Upper lobe of right lung (tissue), 1 donor: ENCODE measurements at places on chromosomes 16 and 17. TPM values are rescaled to one million over a fixed set of nuclear protein-coding genes. Genes with fewer than 3 reads are reported as not detected.

- DNase-seq: peak; percentile 84
Measured at GRCh38 chr16:66605177-66605978, 874 bp downstream of the CMTM3 start.

- peak; percentile 57 for DNase-seq
Measured at GRCh38 chr17:42598905-42599304, 10.3 kb downstream of the RETREG3 start.

DNA sequence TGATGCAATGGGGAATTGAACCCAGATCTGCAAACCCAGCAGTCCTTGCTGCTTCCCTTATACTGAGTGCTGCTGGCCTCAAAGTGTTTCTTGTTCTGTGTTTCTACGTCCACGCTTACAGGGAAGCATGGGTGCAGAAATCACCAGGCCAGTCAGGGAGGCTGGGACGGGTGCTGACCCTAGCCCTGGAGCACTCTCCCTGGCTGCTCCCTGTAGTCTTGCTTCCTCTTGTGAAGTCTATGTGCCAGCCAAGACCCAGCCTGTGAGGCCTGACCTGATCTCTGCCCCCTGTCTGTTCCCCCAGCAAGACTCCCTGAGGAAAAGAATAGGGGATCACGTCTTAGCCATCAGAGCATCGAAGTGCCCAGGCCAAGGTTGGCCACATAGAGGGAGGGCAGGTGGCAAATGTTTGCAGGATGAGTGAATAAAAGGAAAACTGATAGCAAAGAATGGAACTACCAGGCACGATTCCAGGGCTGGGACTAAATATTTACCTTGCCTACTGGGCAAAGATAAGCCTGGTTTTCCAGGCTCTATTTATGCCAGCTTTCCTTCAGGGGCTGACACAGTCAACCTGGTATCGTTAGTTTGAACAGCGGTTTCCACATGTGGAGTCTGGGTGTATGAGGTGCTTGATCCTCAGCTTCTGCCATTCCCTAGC lies 41.2 kb upstream of the RHOT1 start:
- no peak for DNase-seq

DNA sequence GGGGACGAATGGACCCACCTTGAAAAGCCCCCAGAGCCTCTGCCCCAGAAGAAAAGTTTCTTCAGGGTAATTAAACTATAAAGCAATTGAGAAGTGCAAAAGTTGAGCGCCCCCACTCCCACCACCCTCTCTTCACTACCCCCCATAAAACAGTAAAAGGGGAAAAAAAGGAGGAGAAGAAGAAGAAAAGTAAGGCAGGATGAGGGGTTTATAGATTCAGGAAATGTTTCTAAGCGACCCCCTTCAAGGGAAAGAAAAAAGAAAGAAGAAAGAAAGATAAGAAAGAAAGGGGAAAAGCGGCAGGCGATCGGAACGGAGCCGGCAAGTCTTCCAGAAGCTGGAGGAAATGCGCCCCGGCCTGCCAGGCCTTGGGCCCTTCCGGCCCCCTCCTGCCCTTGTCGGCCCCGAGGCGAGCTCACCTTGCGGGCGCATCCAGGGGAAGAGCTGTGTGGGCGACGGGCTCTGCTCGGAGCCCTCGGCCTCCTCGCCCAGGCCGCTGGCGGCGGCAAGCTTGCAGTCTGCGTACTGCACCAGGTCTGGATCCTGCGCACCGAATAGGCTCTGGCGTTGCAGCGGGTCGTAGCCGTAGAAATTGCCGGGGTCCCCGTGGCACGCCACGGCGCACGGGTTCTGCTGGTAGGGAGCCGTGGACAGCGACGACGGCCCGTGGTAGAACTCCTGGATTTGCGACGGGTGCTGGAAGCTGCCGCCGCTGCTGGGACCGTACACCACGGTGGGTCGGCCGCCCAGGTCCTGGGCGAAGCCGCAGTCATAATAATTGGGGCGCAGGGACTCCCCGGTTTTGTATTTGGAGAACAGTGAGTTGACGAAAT lies 1.0 kb downstream of the HOXB8 start:
- no peak for DNase-seq

DNA sequence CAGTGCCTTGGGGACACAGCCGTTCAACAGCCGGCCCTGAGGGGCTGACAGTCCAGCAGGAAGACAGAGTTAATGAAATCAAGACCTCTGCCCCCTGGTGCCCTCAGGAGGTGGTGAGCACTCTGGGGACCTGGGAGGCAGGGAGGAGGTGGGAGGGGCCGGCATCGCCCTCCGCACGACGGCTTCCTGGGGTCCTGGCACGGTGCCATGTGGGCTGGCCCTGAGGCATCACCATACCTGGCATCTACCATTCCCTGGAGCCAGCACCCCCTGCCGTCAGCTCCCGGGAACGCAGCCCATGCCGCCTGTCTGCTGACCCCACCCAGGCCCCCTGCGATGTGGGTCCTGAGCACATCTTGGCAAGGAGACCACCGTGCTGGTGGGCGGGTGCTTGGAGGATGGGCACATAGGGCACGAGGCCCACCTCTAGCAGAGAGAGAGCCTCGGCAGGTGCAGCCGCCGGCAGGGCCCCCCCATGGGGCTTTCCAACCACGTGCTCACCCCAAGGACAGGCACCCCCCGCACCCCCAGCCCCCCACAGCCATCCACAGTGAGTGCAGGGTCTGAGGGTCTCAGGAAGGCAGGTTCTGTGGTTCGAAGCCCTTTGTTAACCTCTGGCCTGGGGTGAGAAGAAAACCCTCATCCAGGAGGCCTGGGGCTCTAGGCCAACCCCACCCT lies 52.5 kb downstream of the ZFPM1 start:
- DNase-seq: peak; percentile 80

DNA sequence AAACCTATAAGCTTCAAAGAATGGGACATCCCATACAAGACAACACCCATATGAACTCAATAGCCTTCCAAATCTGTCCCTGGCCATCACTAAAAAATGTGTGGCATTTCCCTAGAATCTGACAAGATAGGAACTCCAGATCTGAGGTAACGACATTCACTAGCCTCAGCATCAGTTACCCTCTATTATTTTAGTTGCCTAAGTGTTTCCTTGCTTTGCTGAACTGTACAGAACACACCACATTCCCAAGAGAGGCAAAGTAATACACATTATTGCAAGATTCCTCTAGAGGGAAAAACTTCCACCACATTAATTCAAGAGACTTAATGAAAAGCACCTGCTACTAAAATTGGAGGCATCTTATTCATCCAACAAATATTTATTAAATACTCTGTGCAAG lies 5.0 kb downstream of the LSM12 start:
- DNase-seq: no peak

- no peak for DNase-seq
Measured at GRCh38 chr16:48574140-48574539, 35.8 kb downstream of the N4BP1 start.

- no peak for DNase-seq
Measured at GRCh38 chr16:566475-567372, at the start of gene NHLRC4. Gene NHLRC4 (plus strand): TSS chr16:567005. CDS start chr16:568048, 1,043 bp downstream.

GRCh38 chr16:78129349-78129748 lies 29.9 kb downstream of the WWOX start:
- no peak for DNase-seq

DNA sequence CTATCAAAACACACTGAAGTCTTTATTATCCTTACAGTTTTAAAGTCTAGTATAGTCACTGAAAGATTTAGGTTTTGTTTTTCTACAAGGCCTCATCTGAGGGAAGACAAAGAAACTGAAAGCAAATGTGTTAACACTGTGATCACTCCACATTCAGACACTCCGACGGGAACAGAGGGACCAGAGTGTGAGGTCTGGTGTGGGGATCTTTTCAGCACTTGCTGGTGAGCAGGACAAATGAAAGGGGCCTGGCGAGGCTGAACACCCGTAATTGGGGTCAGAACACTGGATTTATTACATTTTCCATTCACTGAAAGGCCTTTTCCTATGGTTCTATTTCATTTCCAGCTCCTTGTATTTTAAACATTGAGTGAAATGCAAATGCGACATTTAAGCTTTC lies 910.5 kb downstream of the CDH11 start:
- no peak for DNase-seq

DNA sequence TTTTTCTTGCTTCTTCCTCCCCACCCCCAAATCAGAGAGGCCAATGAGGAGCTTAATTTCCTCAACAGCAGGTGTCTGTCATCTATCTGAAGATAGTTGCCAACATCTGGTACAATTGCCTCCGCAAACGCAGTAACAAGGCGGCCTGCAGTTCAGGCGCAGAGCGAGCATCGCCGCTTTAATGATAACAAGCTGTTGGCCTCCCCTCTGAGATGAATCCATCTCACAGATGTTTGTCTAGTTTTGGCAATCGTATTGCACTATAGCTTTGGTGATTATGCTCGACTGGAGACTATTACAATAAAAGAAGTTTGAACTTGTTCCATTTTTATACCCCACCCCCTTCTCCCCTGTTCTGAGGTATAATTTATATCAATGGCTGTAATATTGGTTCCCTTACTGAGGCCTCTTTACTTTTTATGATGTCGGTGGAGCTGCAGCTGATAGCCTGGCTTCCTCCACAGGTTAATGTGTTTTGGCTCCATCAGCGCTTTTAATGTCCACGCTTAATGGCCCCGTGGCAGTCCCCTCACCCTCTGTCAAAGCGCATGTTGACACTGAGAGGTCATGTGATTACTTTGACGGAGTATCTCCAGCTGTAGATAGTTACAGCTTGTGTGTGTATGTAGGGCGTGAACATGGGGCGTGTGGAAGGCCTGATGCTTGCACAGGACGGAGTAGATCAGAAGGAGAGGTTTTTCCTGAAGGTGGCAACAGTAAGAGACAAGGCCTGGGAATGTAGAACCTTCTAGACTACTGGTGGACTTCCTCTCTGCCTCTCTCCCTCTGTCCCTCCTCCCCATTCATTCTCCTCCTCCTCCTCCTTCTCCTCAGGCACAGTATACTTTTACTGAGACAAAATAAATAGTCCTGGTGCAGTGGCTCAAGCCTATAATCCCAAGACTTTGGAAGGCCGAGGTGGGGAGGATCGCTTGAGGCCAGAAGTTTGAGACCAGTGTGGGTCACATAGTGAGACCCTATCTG lies 164.7 kb downstream of the MSI2 start:
- no peak for DNase-seq

DNA sequence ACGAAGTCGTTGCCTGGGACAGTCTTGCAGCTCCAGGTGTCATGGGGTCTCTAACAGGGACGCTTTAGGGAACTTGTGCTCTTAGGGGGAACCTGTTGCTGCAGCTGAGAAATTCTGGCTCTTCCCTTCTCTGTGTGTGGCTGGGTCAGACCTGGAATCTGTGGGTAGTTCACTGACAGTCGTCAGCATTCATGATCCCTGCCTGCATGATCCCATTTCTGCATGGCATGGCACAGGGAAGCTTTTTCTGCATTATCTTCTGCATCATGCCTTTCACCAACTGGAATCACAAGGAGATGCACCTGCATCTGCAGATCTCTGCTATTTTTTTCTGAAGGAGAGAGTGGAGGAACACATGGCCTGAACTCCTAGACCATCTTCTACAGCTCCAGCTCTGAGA lies 85.6 kb downstream of the SOX9 start:
- no peak for DNase-seq

SLC6A4 gene
- total RNA-seq: 72.9 TPM

PLCD3 gene
- total RNA-seq: 37.0 TPM

TEFM gene
- 14.7 TPM for total RNA-seq

NOS2 gene
- 0.55 TPM for total RNA-seq

HSPB9 gene
- total RNA-seq: not detected

TP53TG3C gene
- total RNA-seq: not detected

PDF gene
- 8.8 TPM for total RNA-seq

ZNF646 gene
- 20.6 TPM for total RNA-seq

KRTAP2-1 gene
- not detected for total RNA-seq

TNS4 gene
- 0.78 TPM for total RNA-seq

AARS1 gene
- total RNA-seq: 113 TPM
